ENCODE measurements at places on chromosomes 2 and 18.

- DNase-seq: no peak
These were observed 1.6 kb downstream of the ELAC1 start for GRCh38 chr18:50969448-50969847.

- DNase-seq: no peak
These were observed 149.2 kb downstream of the FAM210A start for GRCh38 chr18:13577091-13577697.

- no peak for DNase-seq
These were observed 7.9 kb downstream of the PPP3R1 start for GRCh38 chr2:68244456-68244855.

DNA sequence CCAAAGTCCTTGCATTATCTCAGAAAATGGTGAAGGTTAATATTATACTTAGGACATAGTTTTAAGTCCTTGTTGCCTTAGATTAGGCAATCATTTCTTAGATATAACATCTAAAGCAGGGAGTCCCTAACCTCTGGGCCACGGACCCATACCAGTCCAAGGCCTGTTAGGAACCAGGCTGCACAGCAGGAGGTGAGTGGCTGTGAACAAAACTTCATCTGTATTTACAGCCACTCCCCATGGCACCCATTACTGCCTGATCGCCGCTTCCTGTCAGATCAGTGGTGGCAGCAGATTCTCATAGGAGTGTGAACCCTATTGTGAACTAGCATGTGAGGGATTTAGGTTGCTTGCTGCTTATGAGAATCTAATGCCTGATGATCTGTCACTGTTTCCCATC is 86.5 kb upstream of the MYO3B start:
- no peak for DNase-seq

DNA sequence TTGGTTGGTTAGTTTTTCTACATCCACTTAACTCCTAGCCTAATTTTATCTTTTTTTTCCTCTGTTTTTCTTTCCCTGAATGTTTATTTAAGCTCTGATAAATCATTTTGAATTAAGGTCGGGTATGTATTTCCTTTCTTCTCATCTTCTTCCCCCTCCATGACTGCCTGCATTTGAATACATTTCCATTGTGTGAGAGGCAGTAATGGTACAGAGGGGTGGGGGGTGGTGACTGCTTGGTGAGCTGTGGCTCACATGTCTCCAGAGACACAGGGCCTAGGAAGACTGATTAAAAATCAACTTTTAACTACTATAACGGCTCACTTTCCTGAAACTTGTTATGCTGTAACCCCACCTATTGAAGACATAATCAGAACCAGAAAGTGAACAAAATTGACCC is 58.0 kb downstream of the NEDD4L start:
- DNase-seq: no peak

DNA sequence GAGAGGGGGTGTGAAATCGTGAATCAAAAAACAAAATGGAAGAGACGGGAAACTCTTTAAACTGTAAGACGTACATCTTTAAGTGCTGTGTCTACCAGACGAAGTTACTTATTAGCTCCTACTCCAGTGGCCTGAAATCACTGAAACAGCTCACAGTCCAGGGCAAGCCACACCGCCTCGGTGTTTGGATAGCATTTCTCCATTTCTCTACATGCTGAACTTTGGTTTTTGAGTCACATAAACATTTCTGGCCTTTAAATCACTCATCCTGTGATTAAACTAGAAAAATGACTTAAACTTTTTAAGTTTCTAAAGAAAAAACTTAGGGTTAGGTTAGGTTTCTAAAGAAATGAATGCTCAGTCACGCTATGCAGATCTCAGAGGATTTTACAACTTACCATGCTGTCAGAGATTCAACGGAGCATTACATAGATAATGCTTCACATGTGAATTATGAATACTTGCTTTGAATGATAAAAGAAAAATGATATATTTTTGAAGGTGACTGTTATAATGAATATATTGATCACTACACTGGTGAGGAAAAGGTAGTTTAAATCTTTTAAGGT is 138.4 kb downstream of the MBP start:
- DNase-seq: no peak

GRCh38 chr2:134718023-134718816 is 580 bp downstream of the TMEM163 start:
- DNase-seq: no peak

DNA sequence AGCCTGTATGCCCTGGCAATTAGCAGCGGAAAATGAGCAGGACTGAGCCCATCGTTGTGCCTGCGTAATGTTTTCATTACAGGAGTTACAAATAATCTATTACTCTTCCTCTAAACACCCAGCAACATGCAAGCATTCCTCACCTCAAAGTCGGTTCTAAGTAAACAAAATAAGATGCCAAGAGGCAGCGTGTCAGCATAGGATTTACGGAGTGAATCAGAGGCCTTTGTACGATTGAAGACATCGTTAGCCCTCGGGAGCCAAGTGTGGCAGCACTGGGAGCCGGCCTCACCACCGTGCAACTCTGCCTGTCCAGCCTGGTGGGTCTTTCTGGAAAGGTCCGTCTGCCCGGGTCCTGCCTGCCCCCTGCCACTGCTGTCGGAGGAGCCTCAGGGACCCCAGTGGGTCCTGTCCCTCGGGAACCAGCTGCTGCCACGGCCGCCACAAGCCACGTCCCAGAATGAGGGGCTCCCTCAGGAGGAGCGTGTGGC is 80.1 kb upstream of the CTDP1 start:
- DNase-seq: no peak

DNA sequence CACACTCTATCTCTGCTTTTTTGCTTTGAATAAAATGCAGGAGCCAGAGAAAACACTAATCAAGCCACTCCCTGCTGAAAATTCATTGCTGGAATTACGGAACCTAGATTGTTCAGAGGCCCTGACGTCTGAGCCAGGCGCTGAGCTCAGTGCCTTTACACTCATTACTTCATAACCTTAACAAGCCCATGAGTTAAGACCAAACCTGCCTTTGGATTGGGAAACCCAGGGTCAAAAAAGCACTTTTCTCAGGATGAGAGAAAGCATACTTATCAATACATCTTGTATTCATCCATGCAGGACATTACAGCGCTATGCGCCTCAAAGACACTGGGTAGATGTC is 762 bp downstream of the INO80C start:
- no peak for DNase-seq

- no peak for DNase-seq
These were observed 242.4 kb downstream of the KLHL29 start for GRCh38 chr2:23627236-23628009.

GRCh38 chr18:21444465-21445212 is 155.9 kb downstream of the ESCO1 start:
- DNase-seq: no peak

- no peak for DNase-seq
These were observed 162.0 kb downstream of the C1D start for GRCh38 chr2:67900826-67901225.

- no peak for DNase-seq
These were observed 62.1 kb downstream of the MEX3C start for GRCh38 chr18:51135364-51135763.

DNA sequence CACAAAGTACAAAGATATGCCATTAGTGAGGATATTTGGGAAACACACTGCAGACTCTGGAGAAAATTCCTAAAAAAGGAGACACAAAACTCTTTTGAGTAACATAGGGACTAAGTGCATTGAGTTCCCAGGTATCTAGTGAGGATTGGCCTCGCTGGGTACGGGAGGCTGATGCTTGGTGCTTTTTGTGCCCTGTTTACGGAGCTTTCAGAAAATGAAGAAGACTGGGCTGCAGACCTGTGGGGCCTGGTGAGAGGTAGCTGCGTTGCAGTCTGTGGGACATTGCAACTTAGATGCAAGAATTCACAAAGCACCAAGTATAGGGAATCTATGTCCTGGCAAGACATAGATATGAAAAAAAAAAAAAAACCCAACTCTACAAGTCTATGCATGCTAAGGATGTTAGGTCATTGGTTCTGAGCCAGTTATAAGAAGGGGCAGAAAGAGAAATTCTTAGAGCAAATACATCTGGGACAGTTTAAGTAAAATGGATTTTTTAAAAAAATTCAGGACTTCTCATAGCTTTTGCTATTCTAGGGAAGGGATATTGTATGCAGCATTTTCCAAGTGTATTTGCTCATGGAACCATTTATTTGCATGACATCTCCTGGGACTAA is 156.0 kb downstream of the SLC4A3 start:
- no peak for DNase-seq

DNA sequence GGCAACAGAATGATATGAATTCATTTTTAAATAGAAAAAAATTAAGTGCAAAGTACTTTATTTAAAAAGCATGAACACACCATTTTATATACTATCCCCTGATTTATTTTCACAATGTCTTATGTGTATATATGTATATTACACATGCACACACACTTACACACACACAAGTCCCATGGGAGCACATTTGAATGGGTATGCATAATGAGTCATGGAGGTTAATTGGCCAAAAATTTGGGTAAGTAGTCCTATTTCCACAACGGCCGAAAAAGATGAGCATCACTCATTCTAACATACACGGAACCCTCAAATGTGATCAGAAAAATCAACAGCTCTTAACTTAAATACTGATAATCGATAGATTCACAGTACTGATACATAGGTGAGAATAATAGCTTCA is 97.4 kb upstream of the NABP1 start:
- no peak for DNase-seq

DNA sequence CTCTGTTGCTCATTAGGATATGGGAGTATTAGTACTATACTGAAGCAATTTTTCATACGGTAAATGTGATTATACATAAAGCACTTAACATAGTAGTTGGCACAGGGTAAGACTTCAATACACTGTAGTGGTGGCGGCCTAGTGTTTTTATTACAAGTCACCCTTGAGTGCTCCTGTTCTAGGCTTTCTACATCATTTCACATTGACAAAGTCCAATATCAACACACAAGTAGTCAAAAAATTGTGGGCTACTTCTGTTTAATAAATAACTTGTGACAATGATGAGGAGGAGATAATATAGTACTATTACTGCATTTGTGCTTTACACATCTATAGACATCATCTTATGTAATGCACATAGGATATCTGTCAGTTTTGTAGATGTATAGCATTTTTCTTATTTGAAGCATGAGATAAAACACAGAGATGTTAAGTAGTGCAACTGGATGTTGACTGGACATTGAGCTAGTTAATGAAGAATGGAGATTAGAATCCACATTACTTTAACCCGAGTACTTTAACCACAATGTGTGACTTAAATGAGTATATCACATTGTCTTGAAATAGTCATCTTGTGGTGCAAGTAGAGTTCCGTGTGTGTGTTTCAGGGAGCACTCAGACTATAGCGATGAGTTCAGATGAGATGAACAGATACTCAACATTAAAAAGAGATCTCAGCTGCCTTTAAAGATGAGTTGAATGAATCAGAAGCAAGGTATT is 134.8 kb downstream of the ZNF385B start:
- DNase-seq: no peak

- no peak for DNase-seq
These were observed 1.5 kb upstream of the GDF7 start for GRCh38 chr2:20665243-20666004.

DNA sequence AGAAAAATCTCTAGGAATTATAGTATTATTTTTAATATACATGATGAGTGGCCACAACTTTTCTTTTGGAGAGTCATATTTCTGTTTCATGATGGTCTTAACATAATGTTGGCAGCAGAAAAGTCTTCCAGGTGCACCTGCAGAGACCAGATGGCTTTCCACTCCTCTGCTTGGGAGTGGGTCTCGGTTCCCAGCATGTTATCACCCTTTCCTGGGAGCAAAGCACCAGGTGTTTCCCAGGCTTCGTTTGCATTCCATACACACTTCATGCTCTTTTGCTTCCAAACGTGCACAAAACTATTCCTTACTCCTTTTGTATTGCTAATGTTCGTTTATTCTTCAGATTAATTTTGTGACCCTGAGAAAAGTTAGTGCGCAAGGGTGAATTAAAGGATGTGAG is 305.2 kb downstream of the CDH2 start:
- no peak for DNase-seq

- DNase-seq: no peak
These were observed 7.6 kb upstream of the SNED1 start for GRCh38 chr2:240990726-240991377.

- no peak for DNase-seq
These were observed 28.0 kb downstream of the RFX8 start for GRCh38 chr2:101446869-101447268.

- DNase-seq: no peak
These were observed 268.6 kb downstream of the EIPR1 start for GRCh38 chr2:3108710-3109702.

- DNase-seq: no peak
These were observed 395.2 kb downstream of the RAD51AP2 start for GRCh38 chr2:17122887-17123501.

GRCh38 chr2:15974565-15975260 is 34.4 kb downstream of the MYCN start:
- no peak for DNase-seq

DNA sequence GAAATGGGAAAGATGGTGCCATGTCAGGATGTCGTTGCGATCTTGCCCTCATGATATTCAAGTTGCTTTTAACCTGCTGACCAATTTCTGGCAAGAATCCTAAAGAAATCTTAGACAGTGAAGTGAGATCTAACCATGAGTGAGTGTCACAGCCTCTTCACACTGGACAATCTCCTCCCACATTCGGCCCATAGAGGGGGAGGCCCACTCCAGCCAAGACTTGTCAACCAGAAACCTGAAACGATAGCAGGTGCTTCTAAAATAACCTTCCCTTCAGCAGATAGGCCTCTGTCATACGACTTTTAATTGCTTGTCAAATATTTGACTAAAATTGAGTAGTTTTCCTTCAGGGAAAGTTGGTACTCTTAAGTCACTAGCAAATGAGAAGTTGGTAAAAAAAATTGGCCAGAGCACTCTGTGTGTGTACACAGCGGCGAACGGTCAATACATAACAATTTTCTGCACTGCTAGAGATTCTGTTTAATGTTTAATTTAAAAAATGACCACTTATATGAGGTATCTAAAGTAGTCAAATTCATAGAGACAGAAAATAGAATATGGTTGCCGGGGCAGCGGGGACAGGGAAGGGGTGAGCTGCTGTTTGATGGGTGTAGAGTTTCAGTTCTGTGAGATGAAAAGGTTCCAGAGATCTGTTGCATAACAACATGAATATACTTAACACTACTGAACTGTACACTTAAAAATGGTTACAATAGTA is 110.2 kb downstream of the VAPA start:
- no peak for DNase-seq

- no peak for DNase-seq
These were observed 15.2 kb downstream of the PAX8 start for GRCh38 chr2:113263546-113263945.

GRCh38 chr18:5447442-5447841 is 96.4 kb downstream of the EPB41L3 start:
- no peak for DNase-seq

- DNase-seq: no peak
These were observed 263.6 kb downstream of the CTNNA2 start for GRCh38 chr2:79776461-79776860.

- no peak for DNase-seq
These were observed 17.4 kb downstream of the MYO7B start for GRCh38 chr2:127552846-127553245.

DNA sequence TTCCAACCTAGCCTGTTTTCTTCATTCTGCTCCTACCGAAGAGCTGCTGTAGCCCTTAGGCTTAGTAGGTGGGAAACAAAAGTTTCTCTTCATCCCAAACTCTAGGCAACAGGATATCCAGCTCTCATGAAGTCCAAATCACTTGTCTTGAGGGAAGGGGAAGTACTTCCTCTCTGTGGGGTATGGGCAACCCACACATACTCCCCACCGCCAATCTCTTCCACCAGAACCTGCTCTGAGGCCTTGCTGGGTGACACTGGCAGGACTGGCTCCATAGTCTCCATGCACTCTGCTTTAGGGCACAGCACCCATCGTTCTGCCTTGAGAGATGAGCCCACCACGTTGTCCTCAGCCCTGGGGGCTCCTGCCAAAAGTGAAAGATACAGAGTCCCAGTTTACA is 173.0 kb downstream of the NCK2 start:
- DNase-seq: no peak

- DNase-seq: no peak
These were observed 3.9 kb upstream of the SOS1 start for GRCh38 chr2:39124746-39125057.
